ENCODE measurements at places on chromosomes 4 and X. TPM values are rescaled to one million over a fixed set of nuclear protein-coding genes. Genes with fewer than 3 reads are reported as not detected.

The XG gene
- total RNA-seq: 13.8 TPM

DNA sequence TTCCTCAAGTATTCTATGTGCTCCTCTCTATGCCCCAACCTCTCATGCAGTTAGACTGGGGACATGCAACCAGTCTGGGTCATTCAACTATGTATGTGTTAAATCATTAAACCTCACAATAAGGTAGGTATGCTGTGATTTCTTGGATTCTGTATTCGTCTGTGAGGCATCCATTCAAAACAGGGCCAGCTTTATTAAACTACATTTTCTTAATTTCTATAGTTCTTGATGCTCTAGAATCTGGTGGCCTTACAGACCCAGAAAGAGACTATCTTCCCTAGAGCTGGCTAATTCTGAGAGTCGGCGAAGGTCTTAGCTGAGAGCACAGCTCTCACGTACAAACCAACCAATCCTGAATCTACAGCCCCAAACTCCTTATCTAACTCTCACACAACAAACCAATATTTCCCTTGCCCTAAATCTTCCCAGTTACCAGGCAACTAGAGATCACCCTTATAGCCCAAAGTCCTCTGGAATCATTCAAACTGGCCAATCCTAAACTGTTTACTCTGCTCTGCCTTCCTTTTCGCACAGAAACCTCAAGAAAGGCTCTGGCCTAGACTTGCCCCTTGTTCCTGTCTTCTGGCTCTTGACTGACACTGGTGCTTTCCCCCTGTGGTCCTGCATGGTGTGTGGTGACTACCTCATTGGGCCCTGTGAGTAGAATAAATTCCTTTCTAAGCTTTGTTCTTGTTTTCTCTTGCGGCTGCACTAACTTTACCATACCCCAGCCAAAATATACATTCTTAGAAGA lies 203.5 kb upstream of the TET2 start:
- peak; percentile 54 for DNase-seq

The WNK3 gene
- 10.5 TPM for total RNA-seq

The CT45A1 gene
- total RNA-seq: not detected

The GAGE2A gene
- total RNA-seq: not detected

The DKK2 gene
- 0.82 TPM for total RNA-seq

DNA sequence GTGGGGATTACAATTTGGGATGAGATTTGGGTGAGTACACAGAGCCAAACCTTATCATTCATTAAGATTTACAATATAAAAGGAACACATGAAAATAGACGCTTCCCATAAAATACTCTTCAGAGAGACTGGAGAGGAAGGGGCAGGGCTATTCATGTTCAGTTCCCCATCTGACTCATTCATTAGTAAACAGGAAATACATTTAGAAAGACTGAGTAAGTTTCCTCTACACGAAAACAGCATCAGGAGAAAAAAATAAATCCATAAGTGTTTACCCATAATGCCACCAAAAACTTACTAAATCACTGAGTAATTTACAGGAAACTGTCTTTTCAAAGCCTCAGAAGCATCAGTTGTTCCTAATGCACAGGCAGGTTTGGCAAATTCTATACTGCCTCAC lies 255.4 kb upstream of the CXorf51A start:
- no peak for DNase-seq

- no peak for DNase-seq
Measured at GRCh38 chr4:28654618-28655017, 1794.0 kb downstream of the STIM2 start.

The AWAT1 gene
- not detected for total RNA-seq

- DNase-seq: no peak
Measured at GRCh38 chr4:6509587-6509986, 37.2 kb upstream of the PPP2R2C start.

GRCh38 chr4:166277401-166277800 lies 404.4 kb downstream of the TLL1 start:
- peak; percentile 67 for DNase-seq

- no peak for DNase-seq
Measured at GRCh38 chr4:113071805-113072204, 22.4 kb downstream of the ANK2 start.

- DNase-seq: no peak
Measured at GRCh38 chr4:84481860-84482245, 17.2 kb downstream of the NKX6-1 start.

DNA sequence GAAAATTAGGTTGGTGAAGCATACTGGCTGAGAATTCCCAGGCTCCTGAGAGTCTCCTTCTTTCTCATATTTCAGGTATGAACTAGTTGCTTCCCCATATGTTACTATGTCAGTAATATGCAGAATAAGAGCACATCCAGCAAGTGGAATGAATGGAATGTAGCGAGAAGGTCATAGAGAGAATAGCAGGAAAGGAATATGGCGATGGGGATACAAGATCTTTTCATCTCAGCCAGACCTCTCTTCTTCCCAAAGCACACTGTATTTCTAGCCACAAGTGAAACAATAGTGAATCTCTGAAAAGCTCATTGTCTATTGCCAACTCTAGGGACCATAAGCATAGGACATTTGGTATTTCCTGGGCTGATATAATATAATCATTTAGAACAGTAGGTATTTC lies 54.6 kb upstream of the MMAA start:
- DNase-seq: no peak

DNA sequence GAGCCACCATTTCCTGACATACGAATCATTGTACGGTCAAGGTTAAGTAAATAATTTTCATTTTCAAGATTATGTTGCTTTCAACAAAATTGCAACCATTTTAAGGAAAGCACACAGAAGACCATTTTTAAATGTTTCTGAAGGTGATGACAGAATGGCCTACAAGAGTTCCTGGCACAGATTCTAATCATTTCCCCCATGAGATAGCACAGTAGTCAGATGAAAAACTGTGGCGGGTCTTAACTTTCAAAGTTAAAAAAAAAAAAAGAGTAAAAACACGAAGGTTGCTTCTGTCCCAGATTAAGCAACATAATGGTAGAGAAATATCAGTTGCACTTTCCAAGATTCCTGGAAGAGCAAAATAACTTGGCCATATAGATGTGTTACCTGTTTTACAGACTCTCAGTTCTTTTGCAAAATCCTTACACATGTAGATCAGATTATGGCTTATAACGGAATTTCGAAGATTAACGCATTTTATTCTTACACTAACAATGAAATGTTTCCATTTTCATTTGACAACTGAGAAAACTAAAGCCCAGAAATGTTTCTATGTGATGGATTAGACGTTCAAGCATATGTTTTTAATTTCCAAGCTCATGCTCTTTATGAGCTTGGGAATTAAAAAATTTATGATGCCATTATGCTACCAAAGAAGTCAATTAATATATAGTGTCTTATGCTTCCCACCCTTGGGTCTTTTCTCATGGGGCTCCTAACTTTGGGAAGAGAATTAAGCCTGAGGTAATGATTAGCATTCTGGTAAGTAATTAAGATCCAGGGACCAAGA lies 335.1 kb upstream of the CLNK start:
- no peak for DNase-seq

- DNase-seq: peak; percentile 77
Measured at GRCh38 chrX:2351999-2352995, 148.5 kb downstream of the DHRSX start.

The ZNF711 gene
- total RNA-seq: 2.0 TPM

DNA sequence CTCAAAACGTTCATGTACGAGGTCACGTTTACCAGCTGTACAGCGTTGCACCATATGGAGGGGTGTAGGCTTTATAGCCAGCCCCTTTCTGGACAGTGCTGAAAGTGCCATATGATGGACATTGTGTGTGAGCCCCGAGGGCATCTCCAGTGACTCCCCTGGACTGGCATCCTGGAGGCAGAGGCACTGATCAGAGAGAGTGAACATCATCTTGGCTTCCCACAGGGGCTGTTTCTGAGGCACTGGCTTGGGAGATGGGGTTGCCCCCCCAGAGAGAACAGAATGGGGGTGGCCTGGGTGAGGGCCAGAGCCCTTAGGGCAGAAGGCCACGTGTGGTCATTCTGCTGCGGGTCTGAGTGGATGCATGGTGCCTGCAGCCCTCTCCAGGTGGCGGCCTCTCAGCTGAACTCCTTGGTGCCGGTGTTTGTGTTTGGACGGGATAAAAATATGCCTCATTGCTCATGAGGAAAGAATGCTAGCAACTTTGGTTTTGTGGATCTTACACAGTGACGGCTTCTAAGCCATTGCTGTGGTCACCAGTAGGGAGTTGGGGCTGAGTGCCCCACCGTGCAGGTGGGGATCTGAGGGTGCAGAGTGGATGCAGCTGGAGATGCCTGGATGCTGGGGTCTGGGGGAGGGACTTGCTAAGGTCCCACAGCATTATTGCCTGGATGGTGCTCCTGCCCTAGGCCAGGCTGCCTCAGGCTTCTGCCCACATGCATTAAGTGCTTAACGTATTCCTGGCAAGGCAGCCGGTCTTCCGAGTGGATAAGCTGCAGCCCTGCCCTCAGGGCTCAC lies 3.4 kb downstream of the WFS1 start:
- peak; percentile 70 for DNase-seq

The GPR50 gene
- not detected for total RNA-seq

- no peak for DNase-seq
Measured at GRCh38 chrX:17984415-17984814, 123.3 kb upstream of the RAI2 start.

- no peak for DNase-seq
Measured at GRCh38 chrX:154333837-154334271, 38.3 kb downstream of the TKTL1 start.

DNA sequence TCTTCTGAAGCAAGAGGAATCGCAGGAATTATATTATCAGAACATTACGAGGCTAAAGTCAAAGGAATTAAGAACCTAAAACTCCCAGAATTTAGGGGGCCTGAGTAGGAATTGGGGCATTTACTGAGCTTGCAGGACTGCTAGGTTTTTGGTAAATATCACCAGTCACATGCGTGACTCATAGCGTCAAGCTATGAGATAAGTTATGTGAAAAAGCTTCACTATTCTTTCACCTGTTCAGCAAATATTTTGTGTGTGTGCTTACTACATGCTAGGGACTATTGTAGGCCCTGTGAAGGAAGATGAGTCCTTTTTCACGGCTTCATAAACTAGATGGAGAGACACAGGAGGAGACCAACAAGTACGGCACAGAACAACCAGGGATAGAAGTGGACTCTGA lies 52.2 kb downstream of the MAGEA10 start:
- no peak for DNase-seq

- DNase-seq: no peak
Measured at GRCh38 chrX:4263030-4263803, 549.8 kb upstream of the PRKX start.

The FHIP1A gene
- total RNA-seq: 0.99 TPM

DNA sequence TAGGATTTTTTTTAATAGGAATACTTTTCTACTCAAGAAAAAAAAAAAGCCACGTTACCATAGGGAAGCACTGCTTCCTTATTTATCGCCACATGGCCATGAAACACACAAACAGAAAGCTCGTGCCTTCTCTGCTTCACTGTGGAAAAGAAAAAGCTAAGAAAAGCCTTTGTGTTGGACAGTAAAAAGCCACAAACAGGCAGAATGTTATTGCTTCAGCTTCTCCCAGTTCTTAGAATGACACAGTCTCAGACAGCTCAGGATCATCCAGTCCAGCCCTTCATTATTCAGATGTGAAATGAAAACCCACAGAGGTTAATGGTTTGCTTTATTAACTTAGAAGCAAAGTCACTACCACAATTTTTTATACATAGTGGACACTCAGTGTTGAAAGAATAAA lies 181.6 kb upstream of the NOCT start:
- DNase-seq: no peak

DNA sequence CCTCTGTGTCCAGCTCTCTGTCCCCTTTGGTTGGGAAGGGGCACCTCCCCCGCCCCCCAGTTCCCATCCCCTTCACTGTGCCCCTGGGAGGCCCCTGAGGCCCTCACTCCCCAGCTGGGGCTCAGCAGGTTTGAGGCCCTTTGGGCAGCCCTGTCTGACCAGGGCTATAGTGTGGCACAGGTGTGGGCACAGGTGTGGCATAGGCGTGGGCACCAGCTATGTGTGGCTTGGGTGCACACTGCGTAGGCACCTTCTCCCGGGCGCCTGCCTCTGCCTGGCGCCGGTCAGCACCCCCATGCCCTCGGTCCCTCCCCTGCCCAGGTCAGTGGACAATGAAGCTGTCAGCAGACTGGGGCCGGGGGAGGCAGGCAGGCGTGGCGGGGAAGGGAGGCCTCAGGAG lies 7.5 kb upstream of the FGFR3 start:
- DNase-seq: no peak

GRCh38 chrX:104085477-104085876 lies 9.4 kb upstream of the TMSB15C start:
- no peak for DNase-seq

- no peak for DNase-seq
Measured at GRCh38 chrX:119226446-119226845, 9.6 kb upstream of the PGRMC1 start.
